NCI-H1048 (cell line): ENCODE measurements at places on chromosomes 1 and 21.

DNA sequence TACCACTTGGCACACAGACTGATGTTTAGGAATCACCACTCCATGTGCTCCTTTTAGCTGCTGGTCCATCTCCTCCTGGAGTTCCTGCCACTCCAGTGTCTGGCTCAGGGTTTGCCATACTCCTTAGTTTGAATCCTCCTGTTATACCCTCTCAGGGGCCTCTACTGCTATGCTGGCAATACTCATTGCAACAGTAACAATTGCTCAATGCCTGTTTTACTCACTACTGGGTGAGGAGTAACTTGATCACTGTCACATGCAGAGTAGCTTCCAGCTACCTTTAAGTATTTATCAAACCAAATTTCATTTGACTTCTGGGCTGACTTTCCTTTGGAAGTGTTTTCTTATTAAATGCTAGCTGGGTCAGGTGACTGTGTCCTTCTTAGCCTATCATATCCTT, 107.2 kb upstream of the WLS start:
- DNase-seq = no peak

DNA sequence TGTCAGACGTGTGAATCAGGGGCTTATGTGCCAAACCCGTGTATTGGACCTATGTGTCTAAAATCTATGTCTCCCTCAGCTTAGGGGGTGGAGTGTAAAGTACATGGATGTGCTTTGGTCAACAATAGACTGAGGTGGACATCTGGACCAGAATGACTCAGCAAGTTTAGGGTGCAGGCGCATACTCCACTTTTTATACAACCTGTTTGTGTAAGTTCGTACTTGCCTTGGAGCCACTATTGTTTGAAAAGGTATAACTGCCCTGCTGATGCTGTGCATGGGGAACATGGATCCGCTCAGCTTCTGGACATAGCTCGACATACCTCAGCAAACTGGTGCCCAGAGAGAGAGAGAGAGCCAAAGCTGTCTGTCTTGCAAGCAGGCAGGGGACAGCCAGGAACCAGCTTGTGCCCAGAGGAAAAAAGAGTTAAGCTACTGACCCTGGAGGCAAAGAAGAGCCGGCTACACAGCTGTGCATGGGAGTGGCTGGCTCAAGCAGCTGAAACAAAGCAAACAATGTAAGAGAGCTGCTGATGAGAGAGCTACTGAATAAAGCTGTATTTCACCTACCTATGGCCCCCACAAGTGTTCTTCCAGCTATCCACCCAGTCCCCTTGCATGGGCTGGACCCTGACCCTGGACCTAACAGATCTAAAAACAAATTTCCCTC, 41.2 kb downstream of the GJA5 start:
- no peak for DNase-seq

GRCh38 chr1:154605534-154605933, 2.5 kb downstream of the ADAR start:
- no peak for DNase-seq

- DNase-seq = no peak
Observed at GRCh38 chr1:117610036-117610435, 4.2 kb downstream of the TENT5C start.

DNA sequence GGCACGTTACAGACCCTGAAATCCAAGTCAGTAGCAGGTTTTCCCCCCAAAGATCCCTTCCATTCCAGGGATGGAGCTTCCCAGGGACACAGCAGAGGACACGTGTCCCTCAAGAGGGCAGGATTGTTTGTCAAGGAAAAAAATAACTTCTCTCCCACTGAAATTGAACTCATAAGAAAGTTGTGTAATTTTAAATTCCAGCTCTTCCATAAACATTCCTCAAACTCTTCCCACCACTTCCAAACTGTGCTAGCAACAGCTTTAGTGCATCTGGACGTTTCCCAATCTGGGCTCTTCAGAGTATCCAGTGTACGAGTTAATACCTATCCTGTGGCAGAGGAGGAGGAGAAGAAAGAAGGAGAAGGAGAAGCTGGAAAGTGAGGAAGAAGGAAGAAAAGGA, 79.6 kb downstream of the PSMG1 start:
- DNase-seq = no peak

- DNase-seq = no peak
Observed at GRCh38 chr1:50180367-50180766, 71.6 kb downstream of the ELAVL4 start.

DNA sequence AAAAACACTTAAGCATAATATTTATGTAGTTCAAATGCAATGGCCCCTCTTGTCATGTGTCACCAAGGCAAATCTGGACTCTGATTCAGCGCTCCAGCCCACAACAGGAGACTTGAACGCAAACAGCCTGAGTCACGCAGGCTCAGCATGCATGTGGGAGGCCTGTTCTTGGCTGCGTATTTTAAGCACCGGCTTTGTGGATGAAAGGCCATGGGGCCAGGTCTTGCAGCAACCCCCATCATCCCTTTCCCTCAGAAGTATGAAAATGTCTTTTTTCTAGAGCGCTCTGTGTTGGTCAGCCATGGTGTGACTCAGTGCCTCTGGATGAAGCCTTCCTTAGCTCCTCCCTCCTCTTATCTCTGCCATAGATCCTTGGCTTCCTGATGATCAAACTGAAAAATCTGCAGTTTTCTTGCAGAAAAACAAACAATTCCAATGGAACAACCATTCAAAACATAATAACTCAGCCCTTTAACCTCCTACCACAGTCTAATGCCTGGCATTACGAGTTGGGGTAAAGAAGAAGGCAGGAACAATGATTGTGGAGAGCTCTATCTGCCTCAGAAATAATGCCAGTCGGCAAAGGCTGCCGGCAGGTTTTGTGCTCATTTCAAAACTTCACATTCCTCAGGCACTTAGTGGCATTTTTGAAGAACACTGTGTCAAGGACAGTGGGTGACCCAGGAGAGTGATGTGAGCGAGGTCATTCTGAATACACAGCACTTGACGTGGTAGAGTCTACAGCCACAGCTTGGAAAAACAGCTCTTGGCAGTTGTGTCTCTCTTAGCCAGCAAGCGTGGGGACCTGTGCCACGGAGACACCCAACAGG, 167.5 kb downstream of the CLIC6 start:
- no peak for DNase-seq

DNA sequence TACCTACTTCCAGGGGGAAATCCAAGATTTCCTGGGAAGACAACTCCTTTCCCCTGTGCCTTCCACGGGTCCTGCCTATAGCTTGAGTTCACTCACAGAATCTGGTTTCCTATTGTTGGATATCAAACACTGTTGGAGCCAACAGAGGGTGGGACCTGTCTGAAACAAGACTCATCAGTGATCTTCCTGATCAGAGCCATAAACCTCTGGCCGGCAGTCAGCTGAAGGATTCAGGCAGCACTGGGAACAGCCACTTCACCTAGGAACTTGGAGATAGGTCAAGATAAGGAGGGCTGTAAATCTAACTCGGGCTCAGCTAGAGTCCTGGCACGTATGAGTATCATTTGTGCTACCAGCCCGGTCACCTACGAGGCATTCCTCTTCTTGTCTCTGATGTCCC, 23.3 kb downstream of the SH3BP5L start:
- no peak for DNase-seq

DNA sequence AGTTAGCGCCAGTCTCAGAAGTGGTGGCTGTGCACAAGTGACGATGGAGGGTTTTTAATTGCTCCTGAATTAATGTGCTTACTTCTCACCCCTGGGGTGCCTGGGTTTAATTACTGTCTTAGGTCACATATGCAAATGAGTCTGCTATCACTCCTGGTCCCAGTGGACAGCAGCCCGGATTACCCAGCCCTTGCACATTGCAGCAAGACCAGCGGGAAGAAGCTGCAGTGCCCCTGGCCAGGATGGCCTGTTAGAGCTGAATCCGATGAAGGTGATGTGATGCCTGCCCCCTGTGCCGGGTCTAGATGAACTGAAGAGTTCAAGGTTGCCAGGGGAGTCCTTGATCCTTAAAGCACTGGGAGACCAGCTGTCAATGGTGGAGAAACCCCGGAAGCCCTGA, 24.2 kb downstream of the ENO1 start:
- no peak for DNase-seq

DNA sequence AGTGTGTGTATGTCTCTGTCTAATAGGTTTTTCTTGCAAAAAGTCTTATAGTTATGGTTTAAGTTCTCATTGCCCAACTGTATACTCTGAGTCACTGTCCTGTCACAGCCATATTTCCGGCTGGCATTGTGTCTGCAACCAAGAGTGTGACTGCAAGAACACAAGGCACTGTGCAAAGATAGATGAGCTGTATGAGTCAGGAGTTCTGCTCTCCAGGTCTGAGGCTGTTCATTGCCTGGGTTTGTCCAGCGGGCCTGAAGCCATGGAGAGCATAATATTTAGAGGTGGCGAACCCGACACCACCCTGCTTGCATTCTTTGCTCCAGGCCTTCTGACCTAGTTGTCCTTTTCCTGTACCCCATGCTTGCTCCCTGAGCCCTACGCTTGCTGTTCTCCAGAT, 50.9 kb upstream of the CNIH3 start:
- DNase-seq = no peak

- DNase-seq = no peak
Observed at GRCh38 chr1:38953433-38953860, 11.8 kb upstream of the RHBDL2 start.

DNA sequence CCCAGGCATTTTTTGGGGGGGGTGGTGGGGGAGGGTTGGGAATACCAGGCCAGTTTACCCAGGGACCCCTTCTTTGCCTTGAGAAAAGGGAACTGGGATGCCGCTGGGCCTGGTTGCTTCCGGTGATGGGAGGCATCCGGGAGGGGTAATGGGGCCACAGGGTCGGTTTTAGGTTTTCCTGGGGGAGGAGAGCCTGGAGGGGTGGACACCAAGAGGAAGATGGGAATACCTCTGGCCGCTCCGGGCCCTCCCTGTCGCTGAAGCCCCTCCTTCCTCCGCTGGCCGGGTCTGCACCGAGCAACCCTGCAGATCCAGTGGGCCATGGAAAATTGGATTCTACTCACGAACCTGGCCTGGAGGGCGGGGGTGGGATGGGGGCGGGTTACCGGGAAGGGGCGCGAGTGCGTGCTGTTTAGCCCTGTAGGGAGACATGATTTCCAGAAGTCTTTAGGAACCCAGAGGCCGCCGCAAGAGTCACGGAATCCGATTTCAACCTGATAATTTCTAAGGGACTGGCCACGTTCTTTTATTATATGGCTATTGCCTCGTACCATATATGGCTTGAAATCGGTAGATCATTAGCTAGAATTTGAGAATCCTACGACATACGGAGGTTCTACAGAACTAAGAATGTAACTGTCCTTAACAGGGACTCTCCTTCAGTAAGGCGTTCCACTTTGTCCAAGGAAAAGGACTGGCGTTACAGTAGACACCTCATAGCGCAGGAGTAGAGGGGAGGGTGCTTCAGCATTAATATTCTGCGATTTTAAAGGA, 749 bp downstream of the AKIRIN1 start:
- no peak for DNase-seq

GRCh38 chr1:64875606-64876005, 90.7 kb downstream of the JAK1 start:
- DNase-seq = no peak

- no peak for DNase-seq
Observed at GRCh38 chr1:209430821-209431259, 152.7 kb upstream of the CAMK1G start.

GRCh38 chr1:236465231-236465958, 58.4 kb upstream of the LGALS8 start:
- DNase-seq = no peak

DNA sequence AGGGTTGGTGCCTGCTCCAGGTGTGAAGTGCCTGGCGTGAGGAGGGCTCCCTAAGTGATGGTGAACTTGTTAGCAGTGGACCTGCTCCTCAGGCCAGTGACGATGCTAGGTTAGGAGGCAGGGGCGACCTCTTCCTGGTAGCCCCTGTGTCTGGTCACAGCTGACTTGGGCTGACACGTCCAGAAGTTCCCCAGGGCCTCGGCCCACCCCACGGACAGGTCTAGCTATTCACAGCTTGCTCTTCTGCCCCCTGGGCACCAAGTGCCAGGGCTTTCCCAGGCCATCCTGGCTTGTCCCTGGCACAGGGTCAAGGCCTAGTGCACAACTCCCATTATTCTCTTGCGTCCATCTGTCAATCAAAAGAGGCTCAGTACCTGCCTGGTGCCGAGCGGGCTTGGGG, 10.9 kb upstream of the C1orf167 start:
- no peak for DNase-seq

DNA sequence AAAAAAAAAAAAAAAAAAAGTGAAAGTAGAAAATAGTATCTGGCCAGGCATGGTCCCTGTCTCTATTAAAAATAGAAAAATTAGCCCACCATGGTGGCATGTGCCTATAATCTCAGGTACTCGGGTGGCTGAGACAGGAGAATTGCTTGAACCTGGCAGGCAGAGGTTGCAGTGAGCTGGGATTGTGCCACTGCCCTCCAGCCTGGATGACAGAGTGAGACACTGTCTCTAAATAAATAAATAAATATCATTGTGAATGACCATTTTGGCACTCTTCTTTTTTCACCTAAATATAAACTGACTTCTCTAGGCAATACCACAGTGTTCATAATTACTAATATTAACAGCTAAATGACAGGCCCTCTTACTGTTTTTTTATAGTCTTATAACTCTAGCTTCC, 14.5 kb downstream of the ELOA start:
- no peak for DNase-seq

DNA sequence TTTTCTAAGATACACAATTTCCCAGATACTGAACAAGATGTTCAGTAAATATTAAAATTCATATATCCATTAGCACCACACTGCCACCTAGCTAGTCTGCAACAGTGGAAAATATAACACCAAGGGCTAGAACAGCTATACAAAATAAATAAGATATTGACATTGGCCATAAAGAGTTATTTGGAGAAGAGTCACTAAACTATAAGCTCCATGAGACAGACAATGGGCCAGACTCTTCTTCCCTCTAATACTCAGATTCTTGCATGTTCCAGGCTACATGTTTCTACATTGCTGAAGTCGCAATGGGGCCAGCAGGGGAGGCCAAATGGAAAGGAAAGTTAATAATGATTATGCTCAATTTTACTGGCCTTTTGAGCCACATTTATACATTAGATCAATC, 21.5 kb downstream of the SPATA6 start:
- DNase-seq = no peak

GRCh38 chr1:53069663-53070327, 7.8 kb downstream of the PODN start:
- no peak for DNase-seq

- no peak for DNase-seq
Observed at GRCh38 chr1:29124366-29125236, 898 bp upstream of the TMEM200B start.

DNA sequence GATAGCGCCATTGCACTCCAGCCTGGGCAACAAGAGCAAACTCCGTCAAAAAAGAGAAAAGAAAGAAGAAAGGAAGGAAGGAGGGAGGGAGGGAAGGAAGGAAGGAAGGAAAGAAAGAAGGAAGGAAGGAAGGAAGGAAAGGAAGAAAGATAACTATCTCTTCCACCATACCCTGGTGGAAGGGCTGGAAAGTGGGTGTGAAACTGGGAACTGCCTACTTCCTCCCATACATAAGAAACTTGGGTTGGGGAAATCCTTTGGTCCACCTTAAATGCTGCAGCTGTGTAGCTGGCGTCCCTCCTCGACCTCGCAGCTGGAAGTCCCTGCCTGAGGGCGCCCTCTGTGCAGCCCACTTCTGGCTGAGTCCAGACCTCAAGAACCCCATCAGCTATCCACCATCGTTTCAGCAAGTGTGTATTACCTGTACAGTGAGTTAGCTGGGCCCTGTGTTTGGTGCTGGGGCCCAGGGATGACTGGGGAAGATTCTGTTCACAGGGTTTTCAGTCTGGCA, 4.6 kb upstream of the FAM167B start:
- no peak for DNase-seq
